ENCODE measurements at places on chromosomes 3 and 15.

DNA sequence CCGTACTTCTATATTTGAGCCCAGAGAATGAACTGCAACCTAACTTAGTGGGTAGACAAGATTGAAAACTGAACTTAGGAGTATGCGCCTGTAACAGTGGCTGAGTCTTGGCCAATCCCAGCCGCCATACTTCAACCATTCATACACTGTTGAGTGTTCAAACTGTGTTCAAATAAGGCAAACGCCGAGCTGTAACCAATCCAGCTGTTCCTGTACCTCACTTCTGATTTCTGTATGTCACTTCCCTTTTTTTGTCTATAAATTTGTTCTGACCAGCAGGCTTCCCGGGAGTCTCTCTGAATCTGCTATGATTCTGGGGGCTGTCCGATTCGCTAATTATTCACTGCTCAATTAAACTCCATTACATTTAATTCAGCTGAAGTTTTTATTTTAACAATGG, 58.6 kb upstream of the TPM1 start:
- DNase-seq, result no peak

DNA sequence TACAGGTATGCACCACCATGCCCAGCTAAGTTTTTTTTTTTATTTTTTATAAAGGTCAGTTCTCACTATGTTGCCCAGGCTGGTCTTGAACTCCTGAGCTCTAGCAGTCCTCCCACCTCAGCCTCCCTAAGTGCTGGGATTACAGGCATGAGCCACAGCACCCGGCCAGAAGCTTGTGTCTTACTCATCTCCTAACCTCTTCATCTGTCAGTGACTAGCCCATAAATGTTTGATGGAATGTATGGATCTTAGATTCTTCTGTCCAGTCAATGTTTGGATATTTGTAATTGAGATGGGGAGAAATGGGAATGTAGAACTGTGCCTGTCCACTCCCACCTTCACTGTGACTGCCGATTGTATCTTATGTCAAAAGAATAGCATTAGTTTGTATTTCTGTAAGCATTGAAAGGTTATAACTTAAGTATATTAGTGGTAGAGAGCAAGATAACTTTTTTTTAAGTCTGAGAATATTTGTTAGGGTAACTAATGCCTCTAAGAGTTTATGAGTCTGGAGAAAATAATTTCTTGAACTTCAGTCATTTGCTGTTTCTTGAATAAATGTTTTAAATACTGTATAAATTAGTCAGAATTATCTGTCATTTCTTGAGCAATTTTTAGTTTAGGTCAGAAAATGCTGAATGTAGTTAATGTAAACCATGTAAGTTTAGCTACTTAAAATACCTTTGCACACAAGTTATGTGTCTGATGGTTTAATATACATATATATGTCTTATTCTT, 215.3 kb upstream of the CGNL1 start:
- DNase-seq, result no peak

DNA sequence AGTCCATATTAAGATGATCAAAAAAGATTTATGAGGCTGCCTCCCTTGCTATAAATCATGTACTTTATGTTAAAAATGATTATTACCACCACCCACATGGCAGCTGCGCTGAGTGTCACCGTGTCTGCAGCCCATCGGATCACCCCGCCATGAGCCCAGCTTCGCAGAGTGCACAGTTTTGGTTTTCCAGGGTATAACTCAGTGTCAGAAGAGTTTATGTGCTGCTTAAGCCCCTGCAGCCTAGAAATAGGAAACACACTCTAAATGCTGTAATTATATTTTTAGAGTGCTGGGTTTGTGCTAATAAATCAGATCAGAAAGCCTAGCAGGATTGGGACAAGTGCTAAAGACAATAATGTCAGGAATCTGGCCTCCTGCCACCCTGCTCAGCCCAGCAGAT, 54.7 kb upstream of the ONECUT1 start:
- no peak for DNase-seq

DNA sequence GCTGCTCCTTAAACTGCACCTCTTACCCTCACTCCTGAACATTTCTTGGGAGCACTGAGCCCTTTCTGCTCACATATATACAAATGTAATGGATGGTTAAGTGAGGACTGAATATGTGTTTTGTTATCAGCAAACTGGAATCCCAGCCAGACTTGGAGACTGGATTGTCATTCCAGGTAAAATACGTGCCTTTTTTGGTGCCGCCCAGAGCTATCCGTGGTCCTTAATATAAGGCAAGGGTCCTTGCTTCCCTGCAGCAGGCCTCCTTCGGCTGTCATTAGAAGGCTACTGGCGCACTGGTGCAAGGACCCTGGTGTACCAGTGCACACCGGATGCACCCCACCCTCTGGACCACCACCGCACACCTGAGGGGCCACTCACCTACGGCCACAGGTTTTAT, 1.1 kb upstream of the GABRB3 start:
- no peak for DNase-seq

DNA sequence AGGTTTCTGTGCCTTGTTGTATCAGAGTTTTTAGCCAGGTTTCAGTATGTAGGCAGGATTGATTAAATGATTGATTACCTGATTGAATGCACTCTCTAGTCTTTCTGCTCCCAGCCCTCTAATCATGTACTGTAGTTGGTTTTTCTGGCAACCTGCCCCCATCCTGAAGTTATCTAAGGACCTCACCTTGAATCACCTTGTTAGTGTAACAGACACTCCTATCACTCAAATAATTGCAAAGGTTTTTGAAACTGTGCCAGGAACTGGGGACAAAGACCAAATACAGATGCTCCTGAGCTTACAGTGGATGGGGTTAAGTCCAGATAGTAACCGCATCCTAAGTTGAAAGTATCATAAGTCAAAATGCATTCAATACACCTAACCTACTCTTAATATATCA, 141.5 kb upstream of the EIF1B start:
- DNase-seq, result no peak

DNA sequence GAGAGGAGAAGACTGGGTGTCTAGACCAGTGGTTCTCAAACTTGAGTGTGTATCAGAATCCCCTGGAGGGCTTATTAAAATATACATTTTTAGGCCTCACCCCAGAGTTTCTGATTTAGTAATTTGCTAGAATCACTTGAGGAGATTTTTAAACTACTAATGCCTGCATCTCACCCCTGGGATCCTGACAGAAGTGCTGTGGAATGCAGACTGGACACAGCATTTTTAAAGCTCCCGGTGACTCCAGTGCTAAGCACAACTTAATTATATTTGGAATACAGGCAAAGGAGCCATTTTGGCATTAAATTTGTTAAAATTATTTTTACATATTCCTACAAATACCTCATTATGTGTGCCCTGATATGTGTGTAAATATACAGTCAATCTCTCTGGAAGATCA, 26.7 kb upstream of the COL6A6 start:
- DNase-seq, result no peak

DNA sequence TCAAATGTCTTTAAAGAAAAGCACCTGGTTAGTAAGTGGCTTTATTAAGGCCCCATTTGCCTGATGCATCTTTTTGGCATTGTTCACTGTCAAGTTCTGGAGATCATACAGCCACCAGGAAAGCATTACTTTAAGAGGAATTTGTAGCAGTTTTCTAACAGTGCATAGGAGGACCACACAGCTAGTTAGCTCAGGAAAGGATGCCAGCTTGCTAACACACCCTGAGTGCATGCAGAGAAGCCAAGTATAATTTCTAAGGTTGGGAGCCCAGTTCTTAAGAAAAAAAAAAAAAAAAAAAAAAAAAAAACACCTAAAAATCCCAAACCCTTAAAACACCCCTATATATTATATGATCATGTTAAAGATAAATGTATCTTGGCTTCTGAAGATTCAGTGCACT, 102.0 kb upstream of the FEZF2 start:
- DNase-seq, result no peak

DNA sequence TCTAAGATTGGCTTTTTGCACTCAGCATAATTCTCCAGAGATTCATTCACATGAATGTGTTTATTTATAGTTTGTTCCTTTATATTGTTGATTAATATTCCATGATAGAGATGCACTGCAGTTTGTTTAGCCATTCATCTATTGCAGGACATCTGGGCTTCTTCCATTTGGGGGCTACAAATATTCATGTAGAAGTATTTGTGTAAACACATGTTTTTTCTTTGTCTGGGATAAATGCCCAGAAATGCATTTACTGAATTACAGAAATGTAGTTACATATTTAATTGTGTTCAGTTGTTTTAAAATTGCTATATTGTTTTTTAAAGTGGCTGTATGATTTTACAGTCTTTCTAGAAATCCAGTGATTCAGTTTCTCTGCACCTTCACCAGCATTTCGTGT, 635.0 kb downstream of the ZIC1 start:
- DNase-seq, result peak; percentile 16

- DNase-seq, result no peak
Measured at GRCh38 chr3:100789579-100789978, 80.3 kb downstream of the TFG start.

- DNase-seq, result no peak
Measured at GRCh38 chr3:41328926-41329325, 129.6 kb downstream of the CTNNB1 start.

Data from forelimb muscle (tissue), 1 donor.